ENCODE measurements at places on chromosomes 4 and X.

DNA sequence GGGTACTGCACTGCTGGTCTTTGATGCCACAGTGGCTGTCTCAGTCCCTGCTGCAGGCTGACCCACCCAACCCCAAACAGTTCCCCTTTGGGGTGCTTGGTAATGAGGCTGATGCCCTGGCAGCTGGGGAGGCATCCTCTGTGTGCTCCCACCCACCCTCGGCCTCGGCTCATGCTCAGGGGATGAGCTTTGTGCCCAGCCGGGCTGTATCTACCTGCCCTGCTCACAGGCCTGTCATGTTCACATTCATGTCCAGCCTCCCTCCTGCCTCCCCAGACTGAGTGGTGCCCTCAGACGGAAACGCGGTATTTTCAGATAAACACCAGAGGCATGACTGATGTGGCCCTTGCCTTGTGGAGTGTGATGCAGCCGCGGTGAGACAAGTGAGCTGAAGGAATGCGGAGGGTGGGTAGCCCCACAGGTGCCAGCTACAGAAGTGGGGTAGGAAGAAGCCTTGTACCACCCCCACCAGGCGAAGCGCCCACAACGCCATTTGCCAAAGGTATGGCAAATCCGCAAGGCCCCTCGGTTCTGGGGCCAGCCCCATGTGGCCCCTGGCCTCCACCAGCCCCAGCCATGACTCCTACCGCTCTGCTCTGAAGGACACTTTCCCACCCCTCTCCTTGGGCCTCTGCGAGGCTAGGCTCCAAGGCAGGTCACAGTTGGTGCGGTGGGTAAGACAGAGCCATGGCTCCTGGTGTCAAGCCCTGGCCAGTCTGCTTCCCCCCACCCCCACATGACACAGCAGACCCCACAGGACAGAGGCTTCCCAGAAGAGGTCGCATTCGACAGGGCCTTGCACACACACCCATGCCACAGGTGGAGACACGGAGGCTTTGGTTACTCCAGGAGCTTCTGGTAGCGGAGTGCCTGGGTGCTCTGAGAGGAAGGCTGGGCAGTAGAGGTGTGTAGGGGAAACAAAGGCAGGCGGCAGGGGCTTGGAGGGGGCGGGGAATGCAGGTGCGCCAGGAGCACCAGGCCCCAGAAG is 1.8 kb upstream of the RENBP start:
- DNase-seq, result no peak

GRCh38 chr4:78308517-78308916 is 243.1 kb upstream of the ANXA3 start:
- no peak for DNase-seq

DNA sequence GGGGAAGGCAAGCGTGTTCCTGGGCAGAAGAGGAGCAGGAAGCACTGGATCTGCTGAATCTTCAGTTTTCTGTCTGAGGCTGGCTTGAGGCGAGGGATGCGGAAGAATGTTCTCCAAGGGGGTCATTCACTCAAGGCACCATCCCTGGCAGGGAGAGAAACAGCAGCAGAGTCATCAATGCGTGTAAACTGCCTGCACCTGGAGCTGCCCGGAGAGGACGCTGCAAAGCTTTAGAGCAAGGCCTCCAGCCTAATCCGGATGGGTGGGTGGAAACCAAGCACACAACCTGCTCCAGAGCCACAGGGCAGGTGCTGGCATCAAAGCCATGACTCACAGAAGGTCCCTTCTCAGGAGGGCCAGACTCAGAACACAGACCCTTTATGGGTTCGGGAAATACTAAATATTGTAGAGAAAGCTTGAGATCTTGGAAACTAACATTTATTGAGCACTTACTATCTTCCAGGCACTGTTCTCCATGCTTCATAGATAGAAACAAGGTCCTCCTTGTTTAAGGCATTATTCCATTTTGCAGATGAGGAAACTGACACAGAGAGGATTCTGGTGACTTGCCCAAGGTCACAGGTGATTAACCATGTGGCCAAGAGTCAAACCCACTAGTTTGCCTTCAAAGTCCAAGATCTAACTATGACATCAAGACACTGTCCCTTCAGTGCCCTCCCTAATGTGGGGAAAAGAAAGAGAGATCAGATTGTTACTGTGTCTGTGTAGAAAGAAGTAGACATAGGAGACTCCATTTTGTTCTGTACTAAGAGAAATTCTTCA is 7.7 kb downstream of the PROM1 start:
- DNase-seq, result no peak

DNA sequence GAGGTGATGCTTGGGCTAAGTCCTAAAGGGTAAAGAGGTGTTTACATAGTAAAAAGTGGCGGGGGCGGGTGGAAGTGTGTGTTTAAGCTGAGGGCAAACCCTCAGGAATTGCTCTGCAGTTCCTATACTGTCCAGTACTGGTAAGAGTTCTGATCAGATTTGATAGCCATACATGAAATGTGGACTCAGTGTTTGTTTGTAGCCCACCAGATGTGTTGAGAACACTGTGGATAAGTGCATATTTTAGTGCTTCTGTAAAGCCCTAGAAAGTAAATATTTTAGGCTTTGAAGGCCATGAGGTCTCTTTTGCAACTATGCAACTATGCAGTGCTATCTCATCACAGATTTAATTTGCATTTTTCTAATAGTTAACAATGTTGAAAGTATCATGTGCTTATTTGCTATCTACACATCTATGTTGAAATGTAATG is 80.7 kb upstream of the EOLA2 start:
- DNase-seq, result no peak

- DNase-seq, result no peak
Measured at GRCh38 chr4:21811565-21811964, 137.0 kb downstream of the KCNIP4 start.
